ENCODE measurements at places on chromosomes 1 and 21.
A peak's percentile ranks its signal among the peaks of the same experiment; 100 is the strongest.

- DNase-seq = no peak
These were observed 13.3 kb upstream of the TFF1 start for GRCh38 chr21:42379426-42380215.

DNA sequence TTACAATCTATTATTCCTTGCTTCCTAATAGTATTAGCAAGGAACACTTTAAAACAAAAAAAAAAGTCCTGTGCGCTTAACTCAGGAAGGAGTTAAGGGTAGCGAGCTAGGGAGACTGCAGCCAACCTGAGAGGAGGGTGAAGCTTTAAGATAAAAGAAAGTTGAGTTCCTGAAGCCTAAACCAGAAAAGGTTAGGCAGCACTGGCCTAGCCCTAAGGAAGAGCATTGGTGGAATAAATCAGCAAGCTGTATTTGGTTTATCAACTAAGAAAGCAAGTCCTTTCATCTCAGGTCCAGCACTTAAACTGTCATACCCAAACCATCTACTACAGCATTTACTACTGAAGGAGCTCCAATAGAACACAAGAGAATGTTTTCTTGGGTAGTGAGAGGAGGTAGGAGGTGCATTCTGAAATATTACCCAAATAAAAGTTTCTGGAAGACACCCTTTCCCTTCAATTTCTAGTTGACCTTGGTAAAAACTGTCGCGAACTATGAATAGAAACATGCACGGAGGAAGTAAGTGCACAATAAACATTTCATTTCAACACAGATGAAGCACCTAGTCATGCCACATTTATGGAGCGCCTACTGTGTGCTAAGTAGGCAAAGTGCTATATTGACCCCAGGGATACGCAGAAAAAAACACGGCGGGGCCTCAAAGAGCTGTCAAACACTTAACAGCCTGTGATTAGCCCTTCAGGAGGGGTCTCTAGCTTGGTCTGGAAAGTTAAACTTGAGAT, 1.3 kb downstream of the GLRX2 start:
- DNase-seq = no peak

- no peak for DNase-seq
These were observed 127.3 kb downstream of the SIK1 start for GRCh38 chr21:43299441-43300277.

DNA sequence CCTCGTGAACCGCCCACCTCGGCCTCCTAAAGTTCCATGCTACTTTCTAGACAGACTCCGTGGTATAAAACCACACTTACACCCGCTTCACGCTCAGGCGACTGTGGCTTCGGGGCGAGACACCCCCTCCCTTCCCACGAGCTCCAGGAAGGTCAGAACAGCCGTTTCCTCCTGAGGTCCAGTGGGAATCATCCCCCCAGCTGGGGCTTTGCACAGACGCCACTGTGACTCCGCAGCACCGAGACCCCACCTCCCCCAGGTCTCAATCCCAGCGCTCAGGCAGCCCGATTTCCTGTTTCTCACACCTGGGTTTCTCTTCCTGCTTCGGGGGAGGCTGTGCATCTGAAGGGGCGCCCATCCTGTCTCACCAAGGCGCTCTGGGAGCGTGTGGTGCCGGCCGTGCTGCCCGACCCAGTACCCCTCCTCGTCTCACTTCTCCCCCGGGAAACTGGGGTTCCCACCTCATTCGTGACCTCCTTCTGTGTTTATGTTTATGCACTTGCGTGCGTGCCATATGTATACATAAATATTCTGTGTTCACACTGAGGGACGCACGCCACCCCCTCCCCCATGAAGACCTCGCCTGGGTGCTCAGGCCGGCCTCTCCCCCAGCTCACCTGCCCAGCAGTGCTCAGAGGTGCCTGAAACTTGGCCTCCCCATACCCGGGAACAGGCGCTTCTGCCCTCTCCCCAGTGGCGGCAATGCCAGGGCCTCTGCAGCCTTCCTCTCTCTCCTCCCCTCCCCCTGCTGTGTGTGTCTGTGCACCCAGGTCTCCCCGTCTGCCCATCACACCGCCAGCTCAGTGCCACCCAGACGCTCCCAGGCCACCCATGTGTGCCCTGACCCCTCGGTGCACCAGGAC, 14.6 kb downstream of the SLC35E2B start:
- DNase-seq = no peak

DNA sequence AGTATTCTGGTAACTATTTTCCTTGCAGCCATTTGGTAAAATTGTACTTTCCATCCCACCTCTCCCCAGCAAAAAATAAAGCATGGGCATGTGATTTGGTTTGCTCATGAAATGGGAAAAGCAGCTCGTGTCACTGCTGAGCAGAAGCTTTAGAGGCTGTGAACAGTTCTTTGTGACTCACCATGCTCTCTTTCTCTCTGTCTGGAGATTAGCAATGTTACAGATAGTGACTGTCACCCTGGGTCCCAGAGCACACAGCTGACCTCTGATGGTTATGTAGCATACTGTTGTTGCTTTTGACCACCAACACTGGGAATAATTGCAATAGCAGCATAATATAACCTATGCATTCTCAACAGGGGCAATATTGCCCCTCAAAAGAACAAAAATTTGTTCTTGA, 70.6 kb downstream of the RGS2 start:
- DNase-seq = no peak

DNA sequence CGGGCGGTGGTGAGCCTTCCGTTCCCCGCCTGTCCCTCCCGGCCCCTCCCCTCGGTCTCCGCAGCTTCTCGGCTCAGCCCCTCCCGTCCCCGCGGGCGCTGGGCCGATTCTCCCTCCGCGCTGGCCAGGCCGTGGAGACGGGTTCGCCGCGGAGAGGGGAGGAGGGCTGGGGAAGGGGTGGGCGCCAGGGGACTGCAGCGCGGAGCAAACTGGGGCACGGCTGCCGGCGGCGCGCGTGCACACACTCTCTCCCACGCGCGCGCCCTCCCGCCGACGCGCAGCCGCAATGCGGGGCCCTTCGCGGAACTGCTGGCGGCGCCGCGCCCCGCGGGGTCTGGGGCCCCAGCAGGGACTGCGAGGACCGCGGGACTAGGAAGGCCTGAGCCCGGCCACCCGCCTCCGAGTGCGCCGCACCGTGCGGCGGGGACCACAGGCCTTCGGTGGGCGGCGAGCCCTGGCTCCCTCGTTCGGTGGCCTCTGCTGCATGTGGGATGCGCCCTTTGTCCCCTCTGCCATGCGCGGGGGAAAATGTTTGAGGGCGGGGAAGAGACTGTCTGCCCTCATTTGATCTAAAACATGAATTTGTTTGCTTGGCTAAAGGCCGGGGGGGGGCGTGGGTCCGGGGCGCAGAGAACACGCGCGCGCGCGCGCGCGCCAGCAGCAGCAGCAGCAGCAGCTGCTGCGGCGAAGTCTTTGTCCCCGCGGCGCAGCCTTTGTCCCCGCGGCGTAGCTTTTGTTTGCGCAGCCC, 90.7 kb upstream of the VAMP3 start:
- DNase-seq = peak; percentile 33

DNA sequence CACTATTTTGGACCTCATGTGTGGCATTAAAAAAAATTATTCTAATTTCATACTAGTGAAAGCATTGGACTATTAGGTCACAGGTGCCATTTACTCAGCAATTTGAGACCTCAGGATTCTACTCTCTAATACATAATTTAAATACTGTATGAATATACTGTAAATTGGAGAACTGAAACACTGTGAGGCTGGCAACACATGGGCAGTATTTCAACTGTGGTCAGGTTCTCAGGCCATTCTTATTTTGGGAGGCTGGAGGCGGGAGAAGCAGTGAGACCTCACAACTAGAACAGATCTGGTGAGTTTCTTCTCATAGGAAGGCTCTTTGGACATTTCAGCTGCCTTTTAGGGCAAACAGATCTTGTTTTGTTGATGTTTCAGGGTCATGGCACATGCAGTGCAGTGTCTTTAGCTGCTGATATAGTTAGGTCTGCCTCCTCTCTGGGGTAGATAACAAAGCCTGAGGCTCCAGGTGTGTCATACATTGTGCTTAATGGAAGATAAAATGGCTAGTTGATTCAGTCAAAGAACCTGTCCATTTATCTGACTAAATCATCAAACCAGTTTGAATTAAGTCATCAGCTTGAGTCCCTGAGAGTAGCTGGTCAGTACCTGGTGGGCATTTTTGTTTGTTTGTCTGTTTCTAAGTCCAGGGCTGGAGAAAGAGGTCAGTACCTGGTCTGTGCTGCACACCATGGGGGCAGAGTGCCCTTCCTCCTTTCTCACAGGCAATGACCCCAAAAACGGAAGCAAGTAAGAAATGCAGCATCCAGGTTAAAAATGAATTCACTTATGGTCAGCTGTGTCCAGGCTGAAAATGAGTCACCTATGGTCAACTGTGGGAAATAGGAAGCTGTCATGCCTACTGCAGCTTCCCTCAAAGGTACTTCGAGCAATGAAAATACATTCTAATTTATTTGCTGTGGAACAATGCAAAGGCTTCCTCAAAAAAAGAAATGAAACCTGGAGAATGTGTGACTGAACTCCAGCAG, 216.2 kb downstream of the SDCCAG8 start:
- no peak for DNase-seq

DNA sequence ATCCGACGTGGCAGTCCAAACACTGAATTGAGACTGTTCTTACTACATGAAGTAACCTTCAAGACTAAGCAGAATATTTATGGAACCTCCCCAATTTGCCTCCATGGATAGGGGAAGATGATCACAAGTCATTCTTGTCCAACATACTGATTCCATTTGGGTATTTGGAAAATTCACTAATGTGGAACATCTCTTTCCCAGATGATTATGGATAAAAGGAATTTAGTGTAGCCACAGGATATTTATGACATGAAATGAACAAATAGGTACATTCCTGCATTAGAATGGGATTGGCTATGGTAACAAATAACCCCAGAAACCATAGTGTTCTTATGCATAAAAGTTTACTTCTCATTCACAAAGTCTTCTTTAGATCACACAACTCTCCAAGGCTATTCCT, 40.2 kb upstream of the SGIP1 start:
- DNase-seq = no peak

DNA sequence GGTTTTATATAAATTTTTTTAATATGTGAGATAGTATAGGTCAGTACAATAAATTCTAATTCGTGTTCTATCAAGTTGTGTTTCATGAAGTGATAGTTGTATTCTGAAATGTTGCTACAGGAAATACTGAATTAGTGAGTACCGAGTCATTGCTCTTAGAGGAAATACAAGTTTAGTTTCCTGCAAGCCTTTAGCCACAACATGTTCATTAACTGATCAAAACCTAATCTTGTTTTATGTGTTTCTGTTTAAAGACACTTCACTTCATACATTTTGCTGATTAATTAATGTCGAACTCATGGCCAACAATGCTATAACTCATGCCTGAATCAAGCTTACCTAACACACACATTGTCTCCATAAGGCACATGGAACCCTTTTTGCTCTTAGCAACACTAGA, 43.6 kb downstream of the LRRC7 start:
- DNase-seq = no peak

DNA sequence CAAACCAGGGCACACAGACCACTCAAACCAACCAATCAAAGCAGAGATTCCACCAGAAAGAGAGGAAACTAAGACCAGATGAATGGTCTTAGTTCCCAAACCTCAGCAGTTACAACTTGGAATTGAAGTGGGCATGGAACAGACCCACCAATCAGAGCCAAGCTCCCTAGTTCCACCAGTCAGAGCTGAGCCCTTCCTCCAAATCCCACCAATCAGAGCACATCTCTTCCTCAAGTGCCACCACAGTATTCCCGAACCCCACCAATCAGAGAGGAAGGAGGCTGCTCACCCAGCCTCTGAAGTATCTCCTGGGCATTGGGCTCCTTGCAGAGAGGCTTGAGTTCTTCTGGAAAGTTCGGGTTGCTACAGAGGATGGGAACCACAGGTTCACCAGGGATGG, 1.4 kb downstream of the GUCA2A start:
- DNase-seq = no peak

DNA sequence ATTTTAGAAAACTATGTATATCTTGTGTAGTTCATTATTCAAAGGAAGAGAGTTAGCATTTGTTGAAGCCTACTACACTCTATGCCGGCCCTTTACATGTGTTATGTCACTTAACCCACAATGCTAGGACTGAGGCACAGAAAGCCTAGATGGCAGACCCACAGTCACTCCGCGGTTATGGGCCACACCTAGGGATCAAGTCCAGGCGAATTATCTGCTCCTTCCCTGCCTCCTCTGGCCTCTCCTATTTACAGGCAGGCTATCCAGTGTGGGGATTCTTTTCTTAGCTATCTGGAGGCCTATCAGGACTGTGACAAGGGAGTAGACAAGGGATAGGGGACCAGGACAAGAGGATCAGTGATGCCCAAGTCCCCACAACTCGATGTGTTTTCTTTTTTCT, 33.0 kb downstream of the IER5 start:
- DNase-seq = no peak

DNA sequence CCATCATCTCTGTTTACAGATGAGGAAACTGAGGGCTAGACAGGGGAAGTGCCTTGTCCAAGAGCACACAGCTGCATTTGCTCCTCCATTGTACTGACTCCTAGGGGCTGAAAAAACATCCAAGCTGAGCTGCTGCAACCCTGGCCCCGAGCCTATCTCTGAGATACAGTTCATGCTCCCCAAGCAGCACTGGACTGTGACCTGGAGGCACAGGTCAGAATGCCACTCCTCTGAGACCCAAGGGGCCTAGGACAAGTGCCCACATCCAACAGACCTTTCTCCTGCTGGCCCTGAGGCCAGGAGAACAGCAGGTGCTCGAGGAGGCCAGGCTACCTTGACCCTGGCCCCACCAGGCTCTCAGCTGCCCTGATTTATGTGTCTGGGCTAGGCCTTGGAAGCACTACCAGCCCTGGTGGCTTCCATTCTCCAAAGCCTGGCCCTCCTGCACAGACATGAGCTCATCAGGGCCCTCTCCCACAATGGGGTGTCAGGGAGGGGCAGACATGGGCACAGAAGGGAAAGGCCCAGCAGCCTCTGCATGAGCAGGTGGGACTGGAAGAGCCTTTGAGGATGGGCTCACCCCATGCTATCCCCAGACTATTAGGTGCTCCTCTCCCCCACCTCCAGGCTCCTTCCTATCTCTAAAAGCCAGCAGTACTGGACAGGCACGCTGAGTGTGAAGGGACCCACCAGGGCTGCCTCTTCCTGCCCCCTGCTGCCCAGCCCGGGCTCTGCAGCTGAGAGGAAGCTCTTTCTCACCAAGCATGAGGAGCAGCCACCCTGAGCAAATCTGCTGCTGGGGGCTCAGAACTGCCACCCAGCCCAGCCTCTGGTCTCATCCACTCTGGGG, 18.8 kb downstream of the ADGRB2 start:
- DNase-seq = no peak

DNA sequence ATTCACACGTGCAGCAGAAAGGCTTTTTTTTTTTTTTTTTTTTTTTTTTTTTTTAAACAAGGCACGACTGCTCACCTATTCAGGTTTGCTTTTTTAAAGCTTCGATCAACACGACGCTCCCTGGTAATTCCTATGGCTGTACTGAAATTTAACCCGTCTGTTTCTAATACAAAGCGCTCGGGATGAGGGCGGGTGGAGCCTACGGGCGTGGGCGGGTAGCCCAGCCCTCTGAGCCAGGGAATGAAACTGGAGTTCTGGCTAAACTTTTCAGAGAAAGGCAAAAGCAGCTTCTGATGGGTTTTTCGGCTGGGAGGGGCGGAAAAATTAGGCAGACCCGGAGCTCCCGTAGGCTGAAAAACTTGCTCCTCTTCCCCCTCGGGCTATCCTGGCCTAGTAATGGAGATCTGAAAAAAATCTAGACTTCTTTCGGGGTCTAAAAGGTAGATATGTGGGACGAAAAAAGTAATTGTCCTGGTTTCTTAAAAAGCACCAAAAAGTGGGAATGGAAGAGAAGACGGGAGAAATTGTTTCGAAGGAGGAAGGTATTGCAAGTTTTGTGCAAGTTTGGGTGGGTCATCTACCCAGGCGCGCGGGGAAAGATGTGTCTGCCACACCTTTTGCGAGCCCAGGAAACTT, 7.4 kb downstream of the NR5A2 start:
- DNase-seq = no peak

GRCh38 chr1:228256626-228257375, 49.0 kb downstream of the OBSCN start:
- DNase-seq = no peak

- DNase-seq = no peak
These were observed 5.8 kb downstream of the RNU5D-1 start for GRCh38 chr1:44724955-44725698.
